GM12892 (cell line): ENCODE measurements at places on chromosomes 7 and 10.

- DNase-seq, result no peak
Measured at GRCh38 chr7:30048582-30048981, 20.4 kb downstream of the PLEKHA8 start.

DNA sequence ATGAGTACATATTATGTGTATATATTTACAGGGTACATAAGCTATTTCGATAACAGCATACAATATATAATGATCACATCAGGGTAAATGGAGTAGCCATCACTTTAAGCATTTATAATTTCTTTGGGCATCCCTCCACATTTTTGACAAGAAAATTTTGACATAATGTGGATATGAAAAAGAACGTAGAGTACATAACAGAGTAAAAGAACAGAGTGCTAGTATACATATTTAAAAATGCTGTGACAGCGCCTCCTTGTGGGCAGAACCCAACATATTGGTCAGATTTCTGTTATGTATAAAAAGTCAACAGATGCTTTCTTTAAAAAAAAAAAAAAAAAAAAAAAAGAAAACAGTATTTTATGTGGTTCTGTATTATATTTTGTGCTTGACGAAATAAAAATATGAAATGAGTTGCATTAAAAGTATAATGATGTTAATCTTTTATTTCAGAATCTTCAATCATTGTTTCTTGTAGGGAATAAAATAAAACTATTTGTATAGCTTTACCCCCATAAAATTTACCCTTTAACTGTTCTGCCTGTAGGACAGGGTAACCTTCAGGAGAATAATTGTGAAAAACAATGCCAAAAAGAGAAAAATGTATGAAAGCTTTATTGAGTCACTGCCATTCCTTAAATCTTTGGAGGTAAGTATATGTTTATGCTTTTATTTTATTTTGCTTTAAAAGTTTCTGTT is 18.3 kb upstream of the HBP1 start:
- DNase-seq, result no peak

- no peak for DNase-seq
Measured at GRCh38 chr7:26307226-26307625, 15.6 kb downstream of the SNX10 start.

DNA sequence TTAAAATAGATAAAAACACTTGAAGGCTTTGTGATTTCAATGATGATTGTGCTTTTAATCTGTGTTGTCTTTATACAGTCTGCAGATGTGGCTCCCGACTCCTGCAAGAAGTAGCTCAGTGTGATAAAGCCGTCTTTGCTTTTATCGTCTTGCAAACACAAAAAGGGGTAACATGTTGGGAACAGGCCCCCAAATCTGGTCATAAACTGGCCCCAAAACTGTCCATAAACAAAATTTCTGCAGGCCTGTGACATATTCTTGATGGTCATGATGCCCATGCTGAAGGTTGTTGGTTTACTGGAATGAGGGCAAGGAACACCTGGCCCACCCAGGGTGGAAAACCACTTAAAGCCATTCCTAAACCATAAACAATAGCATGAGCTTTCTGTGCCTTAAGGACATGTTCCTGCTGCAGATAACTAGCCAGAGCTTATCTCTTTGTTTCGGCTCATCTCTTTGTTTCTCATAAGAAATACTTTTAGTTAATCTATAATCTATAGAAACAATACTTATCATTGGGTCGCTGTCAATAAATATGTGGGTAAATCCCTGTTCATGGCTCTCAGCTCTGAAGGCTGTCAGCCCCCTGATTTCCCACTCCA is 14.8 kb upstream of the ZNF485 start:
- no peak for DNase-seq
